CD4-positive, alpha-beta T cell (primary cell): ENCODE measurements at places on chromosomes 2 and 18. TPM values are rescaled to one million over a fixed set of nuclear protein-coding genes. Genes with fewer than 3 reads are reported as not detected.

DNA sequence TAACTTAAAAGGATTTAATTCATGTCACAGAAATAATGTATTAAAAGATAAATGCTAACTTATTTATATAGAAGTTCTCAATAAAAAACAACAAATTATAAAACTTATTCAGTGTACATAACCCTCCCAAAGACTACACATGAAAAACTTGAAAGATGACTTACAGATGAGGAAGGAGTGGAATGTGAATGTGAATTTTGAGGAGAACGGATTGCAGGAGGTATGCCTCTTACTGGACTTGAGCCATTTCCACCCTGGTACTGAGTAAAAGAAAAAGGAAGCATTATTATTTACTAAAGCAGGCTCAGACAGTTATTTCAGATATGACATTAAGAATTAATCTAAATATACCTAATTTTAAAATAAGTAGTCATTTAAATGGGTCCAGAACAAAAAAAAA lies 104.4 kb downstream of the TLK1 start:
- no peaks in the 10 kb centered on the region for H3K27me3 ChIP-seq
- H3K4me3 ChIP-seq, result no peak overlapping the region
- H3K27ac ChIP-seq, result no peak overlapping the region
- peaks cover 66% of the 10 kb centered on the region for H3K36me3 ChIP-seq
- H3K4me1 ChIP-seq, result no peaks in the 10 kb centered on the region

- H3K36me3 ChIP-seq, result no peaks in the 10 kb centered on the region
- no peak overlapping the region for H3K4me3 ChIP-seq
- H3K4me1 ChIP-seq, result peaks cover 1% of the 10 kb centered on the region
These were observed 16.5 kb upstream of the CNDP2 start for GRCh38 chr18:74479486-74480148.

GRCh38 chr18:495017-495416 lies 5.5 kb downstream of the COLEC12 start:
- H3K36me3 ChIP-seq, result no peaks in the 10 kb centered on the region
- no peak overlapping the region for H3K27ac ChIP-seq
- no peak for DNase-seq
- H3K27me3 ChIP-seq, result peaks cover 12% of the 10 kb centered on the region

SLC5A7 gene
- not detected for total RNA-seq

EPB41L3 gene
- total RNA-seq, result 10.9 TPM

USP37 gene
- 24.4 TPM for total RNA-seq

DNA sequence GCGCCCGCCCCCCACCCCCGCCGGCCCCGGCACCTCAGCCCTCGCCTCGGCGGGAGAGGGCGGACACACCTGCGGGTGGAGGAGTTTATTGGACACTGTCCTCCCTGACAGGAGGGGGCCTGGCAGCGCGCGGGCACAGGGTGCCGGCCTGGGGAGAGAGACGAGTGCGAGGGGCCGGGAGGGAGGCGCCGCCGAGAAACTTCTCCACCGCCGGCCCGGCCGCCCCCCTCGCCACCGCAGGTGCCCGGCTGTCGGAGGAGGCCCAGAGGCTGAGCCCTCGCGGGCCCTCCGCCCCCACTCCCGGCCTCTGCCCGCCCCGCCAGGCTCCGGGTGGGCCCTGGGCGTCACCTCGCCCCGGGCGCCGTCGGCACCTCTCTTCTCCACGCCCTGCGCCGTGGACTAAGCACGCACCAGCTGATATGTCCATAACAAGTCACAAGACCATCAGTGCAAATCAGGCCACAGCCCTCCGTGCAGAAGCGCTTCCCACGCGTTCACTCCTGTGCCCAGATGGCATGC lies 311.3 kb downstream of the CELF4 start:
- H3K4me3 ChIP-seq, result no peak overlapping the region
- no peak for DNase-seq
- H3K36me3 ChIP-seq, result no peaks in the 10 kb centered on the region
- no peak overlapping the region for H3K27ac ChIP-seq
- no peaks in the 10 kb centered on the region for H3K4me1 ChIP-seq
- peaks cover 47% of the 10 kb centered on the region for H3K27me3 ChIP-seq

ARHGEF4 gene
- total RNA-seq, result 3.6 TPM
